ENCODE measurements at places on chromosomes 12 and 14. TPM values are rescaled to one million over a fixed set of nuclear protein-coding genes. Genes with fewer than 3 reads are reported as not detected.

GRCh38 chr14:50110323-50111037 is 5.9 kb downstream of the VCPKMT start:
- DNase-seq: no peak

DNA sequence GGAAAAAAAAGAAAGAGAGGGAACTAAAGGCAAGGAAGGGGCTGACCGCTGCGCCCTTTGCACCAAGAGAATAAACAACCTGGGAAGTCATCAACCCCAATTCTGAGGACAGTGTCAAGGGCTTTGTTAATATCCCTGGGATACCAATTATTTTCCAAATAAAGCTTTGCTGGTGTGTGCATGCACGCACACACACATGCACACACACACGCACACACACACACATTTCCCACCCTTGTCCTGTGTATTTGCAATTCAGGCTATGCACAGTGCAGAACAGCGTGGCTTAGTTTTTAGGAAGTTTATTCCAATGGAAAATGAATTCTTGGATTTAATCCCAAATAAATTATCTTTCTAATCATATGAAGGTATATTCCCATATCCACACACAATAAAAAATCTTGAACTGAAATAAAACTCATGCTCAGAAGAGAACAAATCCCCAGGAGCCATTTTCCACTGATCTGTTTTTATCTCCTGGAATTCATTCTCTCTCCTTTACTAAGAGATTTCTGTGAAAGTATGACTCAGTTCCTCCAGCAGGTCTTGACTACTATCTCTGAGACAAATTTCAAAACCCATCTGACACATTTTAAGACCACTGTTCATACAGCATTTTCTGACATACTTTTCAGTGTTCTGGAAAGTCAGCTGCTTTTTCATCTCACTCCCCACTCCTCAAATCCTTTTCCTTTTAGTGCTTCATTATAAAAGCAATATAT is 334.4 kb upstream of the ATP2B1 start:
- no peak for DNase-seq

DNA sequence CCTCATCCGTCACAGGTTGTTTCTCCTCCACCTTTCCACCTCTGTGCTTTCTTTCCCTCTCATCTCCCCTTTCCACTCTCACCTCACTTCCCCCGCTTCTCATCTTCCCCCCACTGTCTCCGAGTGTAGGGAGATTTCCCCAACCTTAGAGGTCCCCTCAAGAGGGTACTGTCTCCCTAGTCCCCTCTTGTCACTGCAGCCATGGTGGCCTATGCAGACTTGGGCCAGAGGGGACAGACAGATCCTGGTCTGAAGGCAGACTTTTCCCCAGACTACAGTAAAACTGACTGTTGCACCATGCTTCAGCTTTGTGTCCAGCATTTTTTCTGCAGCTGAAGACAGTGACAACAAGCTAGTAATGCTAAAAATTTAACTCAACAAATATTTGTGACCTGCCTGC is 41.2 kb downstream of the KANSL2 start:
- DNase-seq: no peak

- no peak for DNase-seq
Measured at GRCh38 chr12:1313906-1314305, 280.5 kb downstream of the FBXL14 start.

DNA sequence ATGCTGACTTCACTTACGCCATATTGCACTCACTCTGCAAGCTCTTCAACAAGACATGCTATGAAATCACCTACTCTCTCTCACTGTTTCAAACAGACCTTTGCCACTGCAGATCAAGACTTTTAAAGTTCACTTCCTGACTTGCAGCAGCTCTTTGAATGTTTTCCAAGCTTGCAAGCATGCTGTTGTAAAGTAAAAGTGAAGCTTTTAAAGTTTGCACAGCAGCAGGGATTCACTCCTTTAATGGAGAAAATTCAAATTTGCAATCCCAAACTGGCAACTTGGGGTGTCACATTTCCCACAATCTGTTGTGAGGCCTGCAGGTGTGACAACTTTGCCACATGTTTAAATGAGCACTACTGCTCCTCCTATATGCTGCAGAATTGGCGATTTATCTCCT is 270.9 kb downstream of the ALX1 start:
- DNase-seq: no peak

DNA sequence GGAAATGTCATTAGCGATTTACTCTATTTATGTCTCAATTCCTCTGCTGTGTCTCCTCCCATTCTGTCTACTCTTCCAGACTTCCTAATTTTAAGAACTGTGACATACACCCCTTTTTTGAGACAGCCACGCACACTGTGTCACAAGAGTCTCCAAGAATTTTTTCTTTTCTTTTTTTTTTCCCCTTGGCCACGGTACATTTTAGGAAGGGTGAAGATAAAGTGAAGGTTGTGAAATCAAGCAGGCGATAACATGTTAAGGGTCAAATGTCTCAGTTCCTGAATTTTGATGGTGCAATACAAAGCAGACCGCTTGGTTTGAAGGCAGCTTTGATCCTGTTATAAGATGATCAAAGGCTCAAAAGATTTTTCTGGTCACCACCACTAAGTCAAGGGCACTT is 4.3 kb downstream of the OLR1 start:
- no peak for DNase-seq

DNA sequence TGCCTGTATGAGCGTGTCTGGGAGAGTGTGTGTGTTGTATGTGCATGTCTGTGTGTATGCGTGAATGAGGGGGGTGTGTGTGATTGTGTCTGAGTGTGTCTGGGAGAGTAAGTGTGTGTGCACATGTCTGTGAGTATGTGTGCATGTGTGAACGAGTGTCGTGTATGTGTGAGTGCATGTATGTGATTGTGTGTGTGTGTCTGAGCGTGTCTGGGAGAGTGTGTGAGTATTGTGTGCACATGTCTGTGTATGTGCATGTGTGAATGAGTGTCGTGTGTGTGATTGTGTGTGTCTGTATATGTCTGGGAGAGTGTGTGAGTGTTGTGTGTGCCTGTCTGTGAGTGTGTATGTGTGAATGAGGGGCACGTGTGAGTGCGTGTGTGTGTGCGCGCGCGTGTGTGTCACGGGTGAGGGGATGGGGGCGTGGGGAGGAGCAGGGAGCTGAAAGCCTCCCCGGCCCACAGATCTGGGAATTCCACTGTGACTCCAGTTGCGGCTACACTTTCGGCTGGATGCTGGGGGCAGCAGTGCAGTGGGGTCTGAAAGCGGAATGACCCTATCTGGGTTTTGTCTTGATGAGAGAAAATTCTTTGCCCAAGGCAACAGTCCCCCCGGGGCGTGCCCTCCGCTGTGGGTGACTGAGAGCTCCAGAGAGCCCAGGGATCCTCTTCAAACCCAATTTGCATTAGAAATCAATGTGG is 138.1 kb upstream of the MED13L start:
- DNase-seq: no peak

DNA sequence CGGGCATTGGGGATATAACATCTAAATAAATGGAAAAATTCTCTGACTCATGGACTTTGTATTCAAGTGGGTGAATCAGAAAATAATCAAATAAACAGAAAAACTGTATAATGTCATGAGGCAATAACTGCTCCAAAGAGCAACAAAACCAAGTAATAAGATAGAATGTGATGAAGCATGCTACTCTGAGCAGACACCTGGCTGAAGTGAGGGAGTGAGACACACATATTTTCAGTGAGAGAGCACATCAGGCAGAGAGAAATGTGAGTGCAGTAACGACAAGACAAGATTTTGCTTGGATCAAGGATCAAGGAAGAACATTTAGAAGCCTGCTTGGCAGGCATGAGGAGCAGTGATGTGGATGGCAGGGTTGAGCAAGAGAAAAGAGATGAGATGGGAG is 75.8 kb upstream of the CCDC91 start:
- no peak for DNase-seq

DNA sequence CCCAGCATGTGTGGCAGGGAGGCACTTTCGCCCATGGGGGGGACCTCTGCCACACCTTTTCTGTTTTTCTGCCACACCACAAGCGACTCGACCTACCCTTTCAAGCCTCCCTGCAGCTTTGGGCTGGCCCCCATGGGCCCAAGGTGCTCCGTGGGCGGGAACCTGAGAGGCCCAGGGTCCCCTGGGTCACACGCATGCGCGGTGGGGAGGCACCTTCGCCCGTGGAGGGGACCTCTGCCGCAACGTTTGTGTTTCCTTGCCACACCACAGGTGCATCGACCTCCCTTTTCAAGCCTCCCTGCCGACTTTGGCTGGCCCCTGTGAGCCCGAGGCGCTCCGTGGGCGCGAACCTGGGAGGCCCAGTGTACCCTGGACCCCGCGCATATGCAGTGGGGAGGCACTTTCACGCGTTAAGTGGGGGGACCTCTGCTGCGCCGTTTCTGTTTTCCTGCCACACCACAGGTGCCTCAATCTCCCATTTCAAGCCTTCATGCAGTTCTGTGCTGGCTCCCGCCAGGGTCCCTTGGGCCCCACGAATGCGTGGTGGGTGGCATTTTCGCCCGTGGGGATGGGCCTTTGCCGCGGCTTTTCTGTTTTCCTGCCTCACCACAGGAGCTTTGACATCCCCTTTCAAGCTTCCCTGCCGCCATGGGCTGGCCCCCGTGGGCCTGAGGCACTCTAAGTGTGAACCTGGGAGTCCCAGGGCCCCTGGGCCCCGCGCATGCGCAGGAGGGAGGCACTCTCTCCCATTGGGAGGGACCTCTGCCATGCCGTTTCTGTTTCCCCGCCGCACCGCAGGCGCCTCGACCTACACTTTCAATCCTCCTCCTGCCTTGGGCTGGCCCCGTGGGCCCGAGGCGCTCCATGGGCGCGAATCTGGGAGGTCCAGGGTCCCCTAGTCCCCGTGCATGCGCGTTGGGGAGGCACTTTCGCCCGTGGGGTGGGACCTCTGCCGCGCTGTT is 332.2 kb downstream of the ALG10 start:
- DNase-seq: no peak

- DNase-seq: no peak
Measured at GRCh38 chr12:30507576-30507975, 188.1 kb downstream of the IPO8 start.

DNA sequence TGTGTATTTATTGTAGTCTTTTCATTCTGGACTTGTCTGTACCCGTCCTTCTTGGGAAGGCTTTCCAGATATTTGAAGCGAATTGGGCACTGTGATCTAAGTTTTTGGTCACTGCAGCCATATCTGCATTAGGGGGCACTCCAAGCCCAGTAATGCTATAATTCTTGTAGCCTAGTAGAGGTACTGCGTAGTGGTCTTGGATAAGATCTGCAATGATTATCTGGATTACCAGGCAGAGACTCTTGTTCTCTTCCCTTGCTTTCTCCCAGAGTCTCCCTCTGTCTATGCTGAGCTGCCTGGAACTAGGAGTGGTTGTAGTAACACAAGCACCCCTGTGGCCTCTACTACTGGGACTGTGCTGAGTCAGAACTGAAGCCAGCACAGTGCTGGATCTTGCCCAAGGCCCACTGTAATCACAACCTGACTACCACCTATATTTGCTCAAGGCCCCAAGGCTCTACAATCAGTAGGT is 30.0 kb downstream of the SLC38A2 start:
- DNase-seq: no peak

Gene CCDC198
- 2.3 TPM for total RNA-seq

Gene CCDC196
- total RNA-seq: not detected

Gene SIVA1
- total RNA-seq: 219 TPM

Gene RFLNA
- total RNA-seq: 0.41 TPM

Gene GPR84
- total RNA-seq: not detected

Gene CCDC38
- total RNA-seq: not detected
